ENCODE measurements at places on chromosomes 13 and 19.

GRCh38 chr13:76852986-76853385, 33.2 kb downstream of the KCTD12 start:
- DNase-seq = no peak

GRCh38 chr13:96898646-96899254, 95.5 kb downstream of the OXGR1 start:
- DNase-seq = no peak

- no peak for DNase-seq
Observed at GRCh38 chr19:47013041-47013517, 6.6 kb upstream of the NPAS1 start.

DNA sequence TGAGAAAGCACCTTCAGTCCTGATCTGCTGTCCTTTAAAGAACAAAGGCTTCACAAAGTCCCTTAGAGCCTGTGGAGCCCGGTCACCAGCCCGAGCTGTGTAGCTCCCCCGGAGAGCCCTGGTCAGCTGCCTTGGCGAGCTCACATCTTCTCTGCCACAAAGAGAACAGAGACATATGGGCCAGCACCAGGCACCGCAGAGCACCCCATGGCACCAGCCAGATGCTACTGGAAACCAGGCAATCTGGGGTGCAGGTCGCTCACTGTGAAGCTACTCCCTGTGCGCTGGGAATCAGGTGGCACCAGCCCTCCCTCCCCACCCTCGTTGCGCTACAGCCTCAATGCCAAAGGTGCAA, 44.3 kb upstream of the F7 start:
- DNase-seq = no peak

DNA sequence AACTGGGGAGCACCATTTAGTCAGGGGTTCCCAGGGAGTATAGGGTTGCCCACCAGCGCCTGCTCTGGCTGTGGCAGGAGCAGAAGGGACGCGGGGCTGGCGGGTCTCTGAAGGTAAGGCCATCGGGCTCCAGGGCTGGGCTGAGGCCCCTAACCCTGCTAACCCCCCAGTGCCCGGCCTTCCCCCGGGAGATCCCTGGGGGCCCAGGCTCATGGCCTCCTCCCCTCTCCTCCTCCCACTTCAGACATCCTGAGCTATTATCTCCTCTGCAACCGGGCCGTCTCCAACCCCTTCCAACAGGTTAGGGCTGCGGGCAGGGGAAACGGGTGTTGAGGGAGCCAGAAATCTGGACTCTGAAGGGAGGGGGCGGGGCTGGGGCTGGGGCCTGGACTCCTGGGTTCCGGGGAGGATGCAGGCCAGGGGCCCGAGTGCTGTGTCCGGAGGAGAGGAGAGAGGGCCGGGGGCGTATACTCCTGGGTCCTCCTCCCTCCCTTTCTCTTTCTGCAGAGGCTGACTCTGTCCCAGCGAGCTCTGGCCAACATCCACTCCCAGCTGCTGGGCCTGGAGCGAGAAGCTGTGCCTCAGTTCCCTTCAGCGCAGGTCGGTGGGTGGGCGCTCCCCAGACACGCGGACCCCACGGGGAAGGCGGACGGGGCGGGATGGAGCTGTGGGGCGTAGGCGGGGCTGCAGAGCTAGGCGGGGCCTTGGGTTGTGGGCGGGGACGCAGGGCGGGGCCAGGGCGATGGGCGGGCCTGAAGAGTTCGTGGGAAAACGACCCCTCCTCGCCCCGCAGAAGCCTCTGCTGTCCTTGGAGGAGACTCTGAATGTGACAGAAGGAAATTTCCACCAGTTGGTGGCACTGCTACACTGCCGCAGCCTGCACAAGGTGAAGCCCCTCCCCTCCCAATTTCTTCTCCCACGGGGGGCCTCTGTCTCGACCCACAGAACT, 15.3 kb downstream of the TTYH1 start:
- no peak for DNase-seq

DNA sequence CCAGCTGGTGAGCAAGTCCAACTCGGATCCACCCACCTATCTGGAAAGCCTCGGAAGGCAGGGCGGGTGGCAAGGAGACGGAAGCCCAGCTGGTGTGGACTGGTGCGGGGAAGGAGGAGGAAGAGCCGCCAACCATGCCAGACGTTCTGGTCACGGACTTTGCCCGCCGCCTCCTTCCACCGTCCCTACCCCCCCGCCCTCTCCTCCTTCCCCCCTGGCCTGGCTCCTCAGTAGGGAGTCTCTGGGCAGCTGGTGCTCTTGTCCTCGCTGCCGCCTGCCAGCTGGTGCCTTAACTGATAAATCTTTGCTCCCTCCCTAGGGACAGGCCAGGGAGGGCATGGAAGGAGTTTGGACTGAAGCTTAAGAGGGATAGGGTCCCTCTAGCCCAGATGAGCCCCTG, 4.8 kb downstream of the SYNGR4 start:
- DNase-seq = no peak

DNA sequence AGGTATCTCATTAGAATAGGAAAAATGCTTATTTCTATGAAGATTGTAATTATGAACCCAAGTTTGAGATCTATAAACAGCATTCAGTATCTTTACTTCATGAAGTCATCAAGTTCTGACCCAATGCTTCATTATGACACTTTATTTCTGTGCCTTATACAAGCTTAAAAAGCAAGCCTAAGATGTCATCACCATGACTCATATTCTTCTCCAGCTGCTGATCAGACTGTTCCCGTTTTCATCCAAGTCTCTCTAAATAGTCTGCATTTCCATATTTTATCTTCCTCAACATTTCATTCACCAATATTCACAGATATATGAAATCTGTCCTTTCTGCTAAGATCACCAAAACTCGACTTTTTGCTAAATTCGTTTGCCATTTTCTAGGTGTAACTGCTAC, 1247.2 kb upstream of the PRR20A start:
- DNase-seq = no peak

DNA sequence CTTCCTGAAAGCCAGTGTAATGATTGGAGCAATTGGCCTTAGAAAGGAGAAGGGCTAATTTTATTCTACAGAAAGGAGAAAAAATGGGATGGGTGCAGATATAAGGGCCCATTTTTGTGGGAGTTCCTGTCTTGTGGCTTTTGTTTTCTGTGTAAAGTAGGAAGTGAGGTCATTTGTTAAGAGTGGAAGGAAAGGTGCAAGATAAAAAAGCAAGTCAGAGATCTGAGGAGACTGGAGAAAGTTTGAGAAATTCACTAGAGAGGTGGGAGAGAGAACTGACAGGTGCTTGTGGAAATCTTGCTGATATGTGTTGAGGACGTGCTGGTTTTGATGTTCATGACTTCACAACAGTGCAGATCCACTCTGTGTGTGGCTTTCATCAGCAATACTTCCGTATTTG, 349.4 kb downstream of the DLEU7 start:
- DNase-seq = no peak

DNA sequence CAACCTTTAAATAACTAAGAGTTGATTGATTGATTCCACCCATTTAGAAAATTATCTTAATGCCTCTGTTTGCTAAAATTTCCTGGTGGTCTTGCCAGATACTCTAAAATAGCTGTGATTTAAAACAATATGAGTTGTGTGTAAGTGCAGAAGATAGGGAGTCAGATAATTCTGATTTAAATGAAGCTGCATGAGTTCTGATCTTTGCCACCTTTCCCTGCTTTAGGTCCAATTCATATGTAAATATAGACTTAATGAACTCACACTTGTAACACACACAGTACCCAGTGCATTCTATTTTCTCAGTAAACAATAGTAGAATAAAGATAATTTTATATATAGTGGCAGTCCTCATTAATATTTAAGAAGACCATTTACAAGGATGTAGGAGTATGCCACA, 981.8 kb downstream of the SLITRK1 start:
- no peak for DNase-seq
